ENCODE measurements at places on chromosomes 3 and 15.

- DNase-seq: no peak
These were observed 5.1 kb upstream of the MUC13 start for GRCh38 chr3:124939661-124940060.

DNA sequence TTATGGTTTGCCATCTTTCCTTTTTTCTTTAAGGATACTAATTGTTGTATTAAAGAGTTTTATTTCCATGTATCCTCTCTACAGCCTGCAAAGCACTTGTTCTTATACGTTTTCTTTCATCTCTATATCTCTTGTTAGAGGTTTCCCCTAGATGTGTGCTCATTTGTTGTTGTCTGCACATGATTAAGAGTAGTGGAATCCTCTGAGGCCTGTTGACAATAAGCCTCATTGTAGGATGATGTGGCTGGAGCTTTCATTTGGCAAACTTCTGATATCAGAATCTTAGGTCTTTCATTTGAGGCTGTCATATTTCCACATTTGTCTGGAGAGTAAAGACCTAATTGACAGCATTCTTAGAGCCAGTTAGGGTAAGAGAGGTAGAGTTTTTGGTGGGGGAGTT lies 506.0 kb downstream of the DIPK2A start:
- no peak for DNase-seq

GRCh38 chr3:122576174-122576940 lies 1.1 kb upstream of the PARP15 start:
- peak; percentile 79 for DNase-seq

GRCh38 chr15:75202251-75203016 lies 752 bp downstream of the C15orf39 start:
- DNase-seq: peak; percentile 85

DNA sequence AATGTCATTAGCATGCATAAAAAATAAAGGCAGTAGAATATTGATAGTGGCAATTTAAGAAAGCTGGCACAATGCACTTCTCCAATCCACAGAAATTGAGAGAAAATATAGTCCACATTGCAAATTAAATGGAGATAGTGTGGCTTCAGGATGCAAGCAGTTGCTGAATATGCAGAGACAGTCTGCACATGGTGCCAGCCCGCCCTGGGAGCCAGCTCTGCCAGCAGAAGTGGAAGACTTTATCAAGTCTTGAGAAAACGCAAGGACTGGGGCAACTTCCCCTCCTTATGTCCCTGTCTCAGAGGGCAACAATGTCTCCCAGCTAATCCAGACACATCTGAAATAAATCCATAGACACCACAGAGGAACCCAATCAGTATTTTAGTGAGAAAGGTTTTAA lies 57.2 kb downstream of the MB21D2 start:
- no peak for DNase-seq

- no peak for DNase-seq
These were observed 72.1 kb upstream of the ATP2C1 start for GRCh38 chr3:130821806-130822205.

GRCh38 chr15:74128785-74129585 lies 1.4 kb upstream of the ISLR2 start:
- DNase-seq: no peak

DNA sequence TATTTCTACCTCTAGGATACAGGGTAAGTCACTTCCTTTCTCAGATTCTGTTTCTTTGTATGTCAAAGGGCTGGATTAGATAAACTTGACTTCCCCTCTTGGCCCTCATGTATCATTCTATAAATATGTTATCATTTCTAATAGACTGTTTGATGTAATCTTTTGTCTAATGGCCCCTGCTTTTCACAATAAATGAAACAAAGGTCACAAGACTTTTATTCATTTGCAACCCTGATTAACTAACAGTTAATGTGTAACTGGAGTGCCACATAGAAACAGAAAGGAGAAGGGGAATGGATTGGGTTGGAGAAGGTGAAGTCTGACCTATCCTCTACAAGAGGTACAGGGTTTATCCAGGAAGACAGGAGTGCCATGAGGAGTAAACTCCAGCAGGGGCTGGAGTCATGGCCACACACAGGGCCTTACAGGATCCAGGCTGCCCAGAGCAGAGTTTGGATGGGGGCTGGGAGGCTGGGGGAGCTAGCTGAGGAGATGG lies 8.0 kb upstream of the B3GNT5 start:
- no peak for DNase-seq

GRCh38 chr3:31979001-31979697 lies 1.9 kb downstream of the OSBPL10 start:
- peak; percentile 55 for DNase-seq

GRCh38 chr15:69692342-69692741 lies 239.7 kb downstream of the RPLP1 start:
- DNase-seq: no peak
